ENCODE measurements at places on chromosomes 16 and 17.

DNA sequence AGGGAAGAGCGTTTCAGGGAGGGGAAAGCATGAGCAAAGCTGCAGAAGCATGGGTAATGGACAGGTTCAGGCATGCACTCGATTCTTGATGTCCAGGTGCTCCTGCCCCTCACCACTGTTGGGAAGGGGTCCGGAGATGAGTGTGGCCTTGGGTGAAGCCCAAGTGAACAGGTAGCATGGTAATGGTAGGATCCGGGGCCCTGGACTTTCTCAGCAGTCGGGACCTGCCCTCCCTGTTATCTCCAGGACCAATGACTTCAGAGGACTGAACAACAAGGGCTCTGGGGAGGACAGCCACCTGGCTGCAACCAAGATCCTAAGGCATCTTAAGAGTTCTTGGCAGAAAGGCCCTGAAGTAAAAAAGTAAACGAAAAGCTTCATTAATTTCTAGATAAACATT lies 306.8 kb downstream of the CPPED1 start:
- no peak for DNase-seq

DNA sequence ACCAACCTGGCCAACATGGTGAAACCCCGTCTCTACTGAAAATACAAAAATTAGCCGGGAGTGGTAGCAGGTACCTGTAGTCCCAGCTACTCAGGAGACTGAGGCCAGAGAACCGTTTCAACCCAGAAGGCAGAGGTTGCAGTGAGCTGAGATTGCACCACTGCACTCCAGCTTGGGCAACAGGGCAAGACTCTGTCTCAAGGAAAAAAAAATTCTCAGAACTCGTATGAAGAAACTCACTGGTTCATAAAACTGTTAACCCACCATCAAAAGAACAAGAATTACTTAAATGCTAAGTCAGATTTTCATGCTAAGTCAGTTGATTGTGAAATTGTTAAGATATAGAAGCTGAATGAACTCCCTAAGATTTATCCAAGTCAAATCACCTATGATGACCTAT lies 31.3 kb downstream of the SLC39A11 start:
- DNase-seq, result no peak

DNA sequence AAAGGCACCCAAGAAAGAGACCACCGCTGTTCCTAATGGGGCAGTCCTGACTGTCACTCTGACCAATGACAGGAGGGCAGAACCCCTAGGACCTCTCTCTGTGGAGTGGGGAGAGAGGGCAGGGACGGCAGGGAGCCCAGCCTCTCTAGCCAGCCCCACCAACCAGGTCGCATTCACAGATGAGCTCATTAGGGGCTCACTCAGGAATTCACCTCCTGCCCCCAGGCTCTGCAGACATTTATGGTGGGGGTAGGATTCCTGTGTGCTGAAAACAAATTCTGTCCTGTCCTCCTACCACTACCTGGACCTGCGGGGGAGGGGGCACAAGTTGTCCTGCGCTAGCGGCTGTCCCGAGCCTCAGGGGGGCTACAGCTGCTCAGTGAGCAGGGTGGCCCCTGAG lies 27.7 kb upstream of the GPRC5C start:
- DNase-seq, result no peak

DNA sequence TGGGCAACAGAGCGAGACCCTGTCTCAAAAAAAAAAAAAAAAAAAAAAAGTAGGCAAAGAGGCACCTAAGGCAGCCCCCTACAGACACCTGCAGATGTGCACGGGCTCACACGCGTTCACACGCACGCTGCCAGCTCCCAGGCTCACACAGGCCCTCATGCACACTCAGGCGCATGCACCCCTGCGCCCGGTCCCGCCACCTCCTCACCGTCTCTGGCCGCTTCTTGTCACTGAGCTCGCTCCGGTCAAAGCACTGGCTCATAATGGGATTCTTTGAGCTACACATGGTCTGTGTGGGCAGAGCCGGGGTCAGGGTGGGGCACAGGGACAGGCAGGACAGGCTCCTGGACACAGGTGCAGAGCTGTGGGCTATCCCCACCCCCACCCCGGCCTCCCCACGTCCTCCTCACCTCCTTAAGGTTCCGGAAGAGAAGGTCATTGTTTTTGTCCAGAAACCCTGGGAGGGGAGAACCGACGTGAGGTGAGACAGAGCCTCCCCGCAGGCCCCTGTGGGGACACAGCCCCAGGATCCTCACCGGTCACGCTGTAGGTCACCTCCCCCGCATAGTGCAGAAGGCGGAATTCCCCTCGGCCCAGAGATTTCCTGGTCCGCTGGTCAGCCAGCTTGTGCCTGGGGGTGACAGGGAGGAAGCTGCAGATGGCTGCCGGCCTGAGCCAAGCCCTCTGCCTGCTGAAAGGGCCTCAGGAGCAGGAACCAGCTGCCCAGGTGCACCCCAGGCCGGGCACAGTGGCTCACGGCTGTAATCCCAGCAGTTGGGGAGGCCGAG lies 17.9 kb downstream of the MYO1C start:
- no peak for DNase-seq

DNA sequence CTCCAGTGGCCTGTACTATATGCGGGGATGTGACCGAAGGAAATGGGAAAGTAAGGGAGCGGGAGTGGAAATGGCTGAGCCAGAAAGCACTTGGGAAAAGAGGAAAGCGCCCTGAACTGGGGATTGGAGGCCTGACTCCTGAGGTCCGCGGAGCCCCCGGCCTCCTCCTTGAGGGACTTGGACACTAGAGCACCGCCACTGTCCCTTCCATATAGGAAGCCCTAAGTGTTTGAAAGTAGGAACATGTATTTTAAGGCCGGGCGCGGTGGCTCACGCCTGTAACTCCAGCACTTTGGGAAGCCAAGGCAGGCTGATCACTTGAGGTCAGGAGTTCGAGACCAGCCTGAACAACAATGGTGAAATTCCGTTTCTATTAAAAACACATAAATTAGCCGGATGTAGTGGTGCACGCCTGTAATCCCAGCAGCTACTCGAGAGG lies 530 bp upstream of the ZDHHC7 start:
- DNase-seq, result no peak

- peak; percentile 33 for DNase-seq
Observed at GRCh38 chr16:67562526-67562917, at the start of gene CTCF. Gene CTCF, plus strand, starts transcription at chr16:67562526. Its CDS starts 48,307 bp downstream, at chr16:67610833.

DNA sequence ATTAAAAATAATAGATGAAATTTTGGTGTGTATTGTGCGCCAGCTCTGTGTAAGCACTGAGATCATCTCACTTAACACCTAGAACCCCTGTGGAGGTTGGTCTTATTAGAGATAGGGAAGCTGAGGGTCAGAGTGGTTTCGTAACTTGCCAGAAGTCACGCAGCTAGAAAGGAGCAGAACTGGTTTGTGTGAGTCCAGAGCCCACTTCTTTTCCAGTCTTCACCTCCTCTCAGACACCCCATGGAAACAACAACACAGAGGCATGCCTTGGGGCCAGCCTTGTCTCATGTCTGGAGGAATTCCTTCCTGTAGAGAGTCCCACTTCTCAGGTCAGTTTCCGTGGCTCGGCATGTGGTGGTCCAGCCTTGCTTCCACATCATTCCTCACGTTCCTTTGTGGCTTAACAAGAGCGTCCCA lies 16.5 kb downstream of the YPEL2 start:
- no peak for DNase-seq

GRCh38 chr17:19338031-19338990 lies 24.2 kb downstream of the B9D1 start:
- DNase-seq, result no peak

GRCh38 chr17:74172700-74173099 lies 30.8 kb upstream of the RPL38 start:
- DNase-seq, result no peak

DNA sequence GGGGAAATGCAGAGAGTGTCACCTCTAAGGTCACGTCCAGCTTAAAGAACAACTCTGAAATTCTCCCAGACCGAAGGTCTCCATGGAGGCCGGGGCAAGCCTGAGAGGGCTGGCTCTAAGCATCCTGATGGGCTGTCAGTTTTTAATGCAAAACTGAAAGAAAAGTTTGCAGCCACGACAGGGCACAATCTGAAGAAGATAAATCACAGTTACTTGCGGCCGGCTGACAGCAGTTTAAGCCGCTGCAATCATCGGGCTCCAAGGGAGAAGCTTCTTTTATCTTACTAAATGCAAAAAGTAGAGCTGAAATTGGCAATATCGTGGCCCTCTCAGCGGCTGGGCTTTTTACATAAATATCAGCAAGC lies 168.8 kb downstream of the CYLD start:
- no peak for DNase-seq

GRCh38 chr17:69448431-69449102 lies 34.1 kb downstream of the MAP2K6 start:
- DNase-seq, result no peak

DNA sequence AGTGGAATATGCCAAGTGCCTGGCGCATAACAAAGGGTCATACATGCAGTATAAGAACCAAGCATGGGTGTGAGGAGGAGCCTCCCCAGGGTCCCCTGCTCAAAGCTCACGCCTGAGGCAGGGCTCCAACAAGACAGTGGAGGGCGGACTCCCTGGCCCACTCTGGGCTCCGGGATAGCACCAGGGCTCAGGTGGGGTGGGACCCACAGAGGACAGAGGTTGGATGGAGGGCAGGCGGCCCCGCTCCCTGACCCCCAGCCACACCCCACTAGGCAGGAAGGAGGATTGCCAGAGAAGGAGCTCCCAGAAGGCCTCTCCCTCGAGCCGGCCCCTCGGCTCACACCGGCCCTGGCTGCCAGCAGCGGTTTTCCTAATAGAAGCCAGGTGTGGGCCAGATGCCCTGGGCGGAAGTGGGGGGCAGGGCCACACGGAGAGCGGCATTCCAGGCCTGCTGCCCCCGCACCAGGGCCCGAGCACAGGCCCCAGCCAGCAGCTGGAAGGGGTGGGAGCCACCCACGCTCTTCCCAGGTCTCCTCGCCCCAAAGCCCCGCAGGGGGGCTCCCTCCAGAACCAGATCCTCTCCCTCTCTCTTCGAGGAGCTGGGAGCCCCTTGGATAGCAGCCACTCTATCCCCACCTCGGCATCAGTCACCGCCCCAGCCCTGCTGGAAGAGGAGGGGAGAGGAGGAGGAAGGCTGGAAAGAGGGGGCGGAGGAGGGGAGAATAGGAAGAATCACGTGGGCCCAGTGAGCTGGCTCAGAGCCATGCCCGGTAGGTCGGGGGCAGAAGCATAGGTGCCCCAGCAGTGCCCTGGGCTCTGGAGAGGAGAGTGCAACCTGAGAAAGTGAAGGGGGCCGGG lies 21.0 kb downstream of the VASN start:
- DNase-seq, result no peak

GRCh38 chr17:40314584-40314956 lies 5.6 kb downstream of the RARA start:
- DNase-seq, result peak; percentile 99

DNA sequence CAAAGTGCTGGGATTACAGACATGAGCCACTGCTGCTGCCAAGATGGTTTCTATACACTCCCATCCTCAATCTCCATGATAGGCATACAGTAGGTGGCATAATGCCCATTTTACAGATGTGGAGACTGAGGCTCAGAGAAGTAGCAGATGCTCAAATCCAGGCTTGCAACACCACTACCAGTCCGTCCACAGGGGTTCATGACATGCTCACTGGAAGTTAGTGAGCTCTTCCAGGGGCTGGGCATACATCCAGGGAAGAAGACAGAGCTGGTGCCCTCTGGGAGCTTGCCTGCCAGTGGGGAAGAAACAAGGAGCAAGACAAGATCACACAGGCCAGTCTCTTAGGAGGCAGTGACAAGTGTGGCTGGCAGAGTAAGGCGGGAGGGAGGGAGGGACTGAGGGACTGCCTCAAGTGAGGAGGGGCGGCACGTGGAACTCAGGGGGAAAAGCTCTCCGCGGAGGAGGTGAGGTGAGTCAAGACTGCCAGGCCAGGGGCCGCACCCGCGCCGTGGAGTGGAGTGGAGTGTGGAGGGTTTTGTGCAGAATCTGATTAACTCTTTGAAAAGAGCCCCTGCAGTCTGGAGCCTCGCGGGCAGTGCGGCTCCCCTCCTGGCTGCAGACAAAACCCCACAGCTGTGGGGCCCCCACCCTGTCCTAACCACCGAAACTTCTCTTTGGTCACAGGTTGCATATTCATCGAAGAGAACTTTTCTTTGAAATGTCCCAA lies 27.9 kb downstream of the SREBF1 start:
- no peak for DNase-seq

DNA sequence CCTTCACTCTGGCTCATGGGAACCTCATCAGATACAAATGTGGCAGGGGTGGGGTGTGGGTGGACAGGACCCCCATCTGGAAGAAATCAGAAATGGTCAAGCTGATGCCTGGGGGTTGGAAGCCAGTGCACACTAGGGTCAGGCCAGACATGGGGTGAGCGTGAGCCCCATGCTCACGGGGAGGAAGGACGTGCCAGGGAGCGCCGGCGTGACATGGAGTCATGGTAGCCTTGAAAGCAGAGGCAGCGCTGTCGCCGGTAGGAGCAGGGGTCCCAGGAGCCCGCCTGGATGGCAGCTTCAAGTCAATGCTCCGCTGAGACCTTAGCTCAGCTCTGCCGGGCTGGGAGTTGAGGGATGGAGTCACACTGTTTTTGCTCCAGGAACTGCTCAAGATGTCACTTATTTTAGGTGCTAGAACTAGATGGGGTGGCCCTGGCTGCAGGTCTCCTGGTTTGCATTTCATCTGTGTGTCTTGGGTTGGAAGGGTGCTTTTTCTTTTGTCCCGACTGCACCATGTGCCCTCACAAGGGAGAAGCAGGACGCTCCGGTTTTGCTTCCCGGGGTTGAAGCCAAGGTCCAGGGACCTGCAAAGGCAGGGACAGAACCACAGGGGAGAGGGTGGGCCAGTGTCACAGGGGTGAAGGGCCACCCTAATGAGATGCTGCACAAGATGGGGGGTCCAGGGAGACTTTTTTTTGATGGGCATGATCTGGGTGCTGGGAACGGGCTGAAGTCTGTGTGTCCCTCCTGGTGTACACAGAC lies 51.4 kb downstream of the USP22 start:
- DNase-seq, result no peak

DNA sequence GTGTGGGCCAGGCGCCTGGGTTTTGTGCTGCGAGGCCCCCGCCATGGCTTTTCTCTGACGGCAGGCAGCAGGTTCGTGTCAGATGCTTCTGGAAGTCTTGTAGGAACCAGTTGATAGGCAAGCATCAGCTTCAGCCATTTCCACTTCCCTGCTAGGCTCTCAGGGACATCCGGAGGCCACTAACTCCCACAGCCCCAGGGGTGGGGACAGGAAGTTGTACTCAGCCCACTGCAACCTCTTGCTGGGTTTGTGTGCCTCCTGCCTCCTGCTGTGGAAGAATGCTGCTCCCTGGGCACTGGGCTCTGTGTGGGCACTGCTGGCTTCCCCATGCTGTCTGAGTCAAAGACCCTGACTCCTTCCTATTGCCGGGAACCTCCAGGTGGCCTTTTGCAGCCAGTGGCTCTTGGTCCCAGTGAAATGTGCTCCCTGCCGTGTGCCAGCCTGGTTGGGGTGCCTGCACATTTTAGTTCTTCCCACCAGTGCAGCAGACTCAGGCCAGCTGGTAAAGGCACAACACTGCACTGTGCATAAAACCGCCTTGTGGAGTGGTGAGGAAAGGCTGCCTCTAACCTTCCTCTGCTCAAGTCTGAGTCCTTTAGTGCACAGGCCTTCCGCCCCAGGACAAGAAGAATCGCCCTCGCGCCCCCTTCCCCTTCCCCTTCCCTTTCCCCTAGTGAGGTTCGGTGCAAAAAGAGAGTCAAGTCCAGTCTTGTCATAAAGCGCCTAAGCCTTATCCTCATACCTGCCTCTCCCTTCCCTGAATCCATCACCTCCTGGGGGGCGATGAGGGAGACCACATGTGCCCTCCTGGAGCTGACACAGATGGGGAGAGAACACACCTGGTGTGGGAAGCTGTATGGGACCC lies 16.6 kb downstream of the LDHD start:
- no peak for DNase-seq

GRCh38 chr16:29995911-29996765 lies at the start of gene INO80E:
Gene INO80E, plus strand, starts transcription at chr16:29996241. Its CDS starts 70 bp downstream, at chr16:29996311.
- peak; percentile 60 for DNase-seq
